ENCODE measurements at places on chromosomes 5 and 9.

DNA sequence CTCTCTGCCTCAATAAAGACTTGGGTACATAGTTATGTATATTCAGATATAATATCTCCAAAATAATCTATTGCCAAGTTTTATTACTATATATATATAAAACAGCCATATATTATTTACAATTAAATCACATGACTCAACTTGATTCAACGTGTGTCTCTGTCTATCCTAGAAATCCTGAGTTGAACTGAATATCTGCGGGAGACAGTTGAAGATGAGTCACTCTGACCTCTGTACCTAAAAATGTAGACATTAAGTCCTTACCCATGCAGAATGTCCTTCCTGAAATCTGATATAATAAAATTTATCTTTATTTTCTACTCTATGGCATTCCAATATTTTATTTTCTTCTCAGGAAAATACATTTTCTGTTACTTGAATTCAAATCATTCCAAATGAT, 218.2 kb upstream of the PRDM9 start:
- DNase-seq = no peak

GRCh38 chr5:8940934-8941333, 604.9 kb downstream of the SEMA5A start:
- no peak for DNase-seq

DNA sequence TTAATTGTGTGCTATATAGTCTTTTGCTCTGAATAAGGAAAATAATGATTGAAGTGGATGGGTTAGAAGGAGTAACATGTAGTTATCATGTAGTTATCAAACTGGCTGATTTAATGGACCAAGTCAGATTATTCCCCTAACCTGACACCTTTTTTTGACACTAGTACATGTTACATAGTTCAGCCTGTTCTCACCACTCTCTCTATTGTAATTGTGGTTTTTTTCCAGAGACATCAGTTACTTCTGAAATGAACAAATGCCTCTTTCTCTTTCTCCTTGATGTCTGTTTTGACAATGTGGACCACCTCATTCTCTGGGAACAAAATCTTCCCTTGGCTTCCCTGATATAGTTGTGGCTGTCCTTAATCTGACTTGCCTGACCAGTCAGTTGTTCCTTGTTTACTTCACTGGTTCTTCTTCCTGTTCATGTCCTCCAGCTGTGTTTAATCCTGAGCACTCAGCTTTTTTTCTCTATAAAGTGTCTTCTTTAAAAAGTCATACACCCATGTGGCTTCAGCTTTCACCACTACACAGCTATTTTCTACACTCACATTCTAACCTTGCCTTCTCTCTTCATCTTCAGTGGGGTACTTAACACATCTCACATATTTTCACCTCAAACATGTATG, 243.4 kb downstream of the ARRDC3 start:
- DNase-seq = no peak

DNA sequence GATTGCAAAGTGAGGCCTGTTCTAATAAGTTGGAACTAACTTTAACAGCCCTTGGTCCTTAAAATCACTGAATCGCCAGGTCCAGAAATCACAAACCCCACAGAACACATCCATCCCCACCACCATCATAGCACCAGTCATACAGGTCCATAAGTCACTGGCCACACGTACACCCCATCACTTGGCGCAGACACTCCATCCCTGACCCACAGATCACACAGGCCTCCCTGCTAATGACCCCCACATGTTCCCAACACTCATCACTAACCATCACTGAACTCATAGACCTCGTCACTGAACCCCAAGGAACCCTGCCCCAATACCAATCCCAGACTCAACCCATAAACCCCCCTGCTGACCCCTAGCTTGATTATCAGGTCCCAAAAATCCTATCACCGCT, 41.2 kb upstream of the ZNF300 start:
- DNase-seq = no peak

GRCh38 chr5:171745602-171746001, 40.0 kb upstream of the SMIM23 start:
- no peak for DNase-seq

DNA sequence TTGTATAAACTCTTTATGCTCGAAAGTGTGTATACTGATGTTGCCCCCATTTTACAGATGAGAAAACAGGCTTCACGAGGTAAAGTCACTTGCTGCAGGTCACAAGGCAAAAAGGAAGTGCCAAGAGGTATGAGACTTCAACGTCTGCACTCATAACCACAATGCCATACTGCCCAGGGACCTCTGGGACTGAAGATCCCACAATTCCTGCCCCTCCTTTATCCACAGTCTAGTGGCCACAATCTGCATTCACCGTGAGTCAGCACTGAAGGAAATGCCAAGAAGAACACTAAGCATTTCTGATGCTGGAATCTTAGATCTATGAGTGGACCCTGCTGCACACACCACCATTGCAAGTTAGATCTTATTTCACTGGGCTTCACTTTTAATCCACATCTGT, 37.3 kb downstream of the MED27 start:
- DNase-seq = no peak

GRCh38 chr5:149322518-149322917, 22.8 kb upstream of the GRPEL2 start:
- DNase-seq = no peak

GRCh38 chr5:18202164-18202563, 567.9 kb downstream of the TAF11L14 start:
- no peak for DNase-seq

DNA sequence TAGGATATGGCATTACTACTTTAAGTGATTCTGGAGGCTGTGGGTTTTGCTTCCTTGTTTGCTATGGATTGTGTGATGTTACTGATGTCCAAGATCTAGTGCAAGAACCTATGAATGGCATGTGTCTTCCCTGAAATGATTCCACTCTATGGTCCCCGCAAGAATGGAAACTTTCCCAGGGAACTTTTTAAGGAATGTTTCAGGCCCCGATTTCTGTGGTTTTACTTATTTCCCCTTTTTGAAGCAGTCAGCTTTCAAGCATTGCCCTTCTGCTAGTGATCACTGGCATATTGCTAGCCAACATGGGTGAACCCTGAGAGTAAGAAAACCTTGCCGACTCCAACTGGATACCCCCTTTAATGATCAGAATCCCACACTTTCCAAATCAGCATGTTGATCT, 26.6 kb upstream of the CD180 start:
- no peak for DNase-seq

- no peak for DNase-seq
Measured at GRCh38 chr5:36173426-36173825, 21.5 kb downstream of the SKP2 start.

DNA sequence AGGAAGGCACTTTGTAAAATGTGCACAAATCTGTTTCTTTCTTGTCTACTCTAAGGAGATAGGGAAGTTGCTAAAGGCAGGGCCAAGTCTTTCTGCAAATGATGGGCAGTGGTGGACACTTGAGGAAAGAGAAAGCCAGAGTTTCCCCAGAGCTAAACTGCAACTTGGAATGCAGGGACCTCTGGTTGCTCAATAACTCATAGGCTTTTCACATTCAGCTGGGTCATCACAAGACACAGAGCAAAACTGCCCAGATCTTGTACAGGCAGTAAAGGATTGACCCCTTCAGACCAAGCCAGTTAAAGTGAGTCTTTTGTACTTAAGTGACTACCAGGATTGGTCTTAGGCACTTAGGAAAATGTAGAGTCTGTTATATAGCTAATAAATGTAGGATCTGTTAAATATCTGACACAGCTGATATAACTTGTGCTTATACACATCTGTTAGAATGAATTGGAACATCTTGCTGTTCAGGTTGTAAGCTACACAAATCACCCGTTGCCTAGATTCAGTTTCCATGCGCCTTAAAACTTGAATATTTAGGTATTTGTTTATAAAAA, 13.5 kb upstream of the AGXT2 start:
- DNase-seq = no peak

DNA sequence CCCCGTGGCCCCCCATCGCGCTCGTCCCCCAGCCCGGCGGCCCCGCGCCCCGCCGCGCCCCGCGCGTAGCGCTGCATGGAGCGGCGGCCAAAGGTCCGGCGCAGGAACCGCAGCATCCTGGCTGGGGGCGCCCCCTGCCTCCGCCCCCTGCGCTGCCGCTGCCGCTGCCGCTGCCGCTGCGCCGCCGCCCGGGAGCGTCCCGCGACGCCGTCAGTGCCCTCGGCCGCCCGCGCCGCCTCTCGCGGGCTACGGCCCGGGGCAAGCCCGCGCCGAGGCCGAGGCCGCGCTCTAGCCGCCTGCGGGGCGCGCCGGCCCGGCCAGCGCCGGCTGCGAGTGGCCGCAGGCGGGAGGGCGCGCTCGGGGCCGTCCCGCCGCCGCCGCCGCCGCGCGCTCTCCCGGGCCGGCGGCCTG, 523 bp downstream of the EPB41L4B start:
- DNase-seq = no peak

- DNase-seq = no peak
Measured at GRCh38 chr9:124280176-124280691, 22.5 kb downstream of the NEK6 start.

GRCh38 chr5:31944684-31945445, 229.3 kb downstream of the GOLPH3 start:
- DNase-seq = no peak

Data from stimulated activated CD4-positive, alpha-beta T cell treated with anti-CD3 and anti-CD28 coated beads, Interleukin-15, amount 100 ng/mL, for 1 hour (primary cell).